ENCODE measurements at places on chromosomes 7 and 10.

- DNase-seq: no peak
These were observed 41.8 kb downstream of the UNC5B start for GRCh38 chr10:71253981-71254818.

- no peak for DNase-seq
These were observed 72.2 kb upstream of the INSIG1 start for GRCh38 chr7:155225516-155225915.

- peak; percentile 83 for DNase-seq
These were observed at the start of gene PWWP2B for GRCh38 chr10:132397036-132397541. PWWP2B (plus strand) TSS chr10:132397200; CDS start chr10:132397227, 27 bp downstream.

GRCh38 chr7:130024390-130024789 lies 26.8 kb downstream of the ZC3HC1 start:
- DNase-seq: no peak

DNA sequence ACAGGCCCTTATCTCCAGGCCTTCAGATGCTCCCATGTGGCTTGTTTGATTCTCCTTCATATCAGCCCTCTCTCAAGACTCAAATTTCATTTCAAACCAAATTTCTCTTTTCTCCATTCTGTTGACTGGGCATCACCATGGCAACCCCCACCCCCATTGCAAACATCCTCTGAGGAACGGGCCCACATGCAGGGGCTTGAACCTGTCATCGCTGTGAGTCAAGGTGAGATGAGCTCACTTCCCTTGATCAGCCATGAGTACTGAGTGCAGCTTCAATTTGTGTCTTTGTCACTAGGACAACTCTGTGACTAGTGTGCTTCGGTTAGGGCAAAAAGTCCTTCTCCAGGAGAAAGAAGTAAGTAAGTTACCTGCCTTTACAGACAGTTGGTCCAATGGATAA lies 41.9 kb downstream of the CALML3 start:
- DNase-seq: no peak

Data from activated CD8-positive, alpha-beta memory T cell treated with anti-CD3 and anti-CD28 coated beads for 24 hours (primary cell).